ENCODE measurements at places on chromosomes 3 and 15.
A peak's percentile ranks its signal among the peaks of the same experiment; 100 is the strongest.

DNA sequence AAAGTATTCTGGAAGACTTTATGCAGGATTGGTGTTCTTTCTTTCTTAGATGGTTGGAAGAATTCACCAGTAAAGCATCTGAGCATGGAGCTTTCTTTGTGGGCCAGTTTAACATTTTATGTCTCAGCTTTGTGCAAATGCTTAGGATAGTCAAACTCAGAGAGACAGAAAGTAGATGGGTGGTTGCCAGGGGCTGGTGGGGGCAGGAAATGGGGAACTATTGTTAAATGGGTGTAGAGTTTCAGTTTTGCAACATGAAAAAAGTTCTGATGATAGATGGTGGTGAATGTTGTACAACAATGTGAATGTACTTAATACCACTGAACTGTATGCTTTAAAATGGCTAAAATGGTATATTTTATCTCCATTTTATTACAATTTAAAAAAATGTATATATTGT lies 24.8 kb downstream of the SPCS1 start:
- no peak for DNase-seq

- DNase-seq: no peak
Measured at GRCh38 chr3:99520513-99520912, 117.9 kb upstream of the COL8A1 start.

DNA sequence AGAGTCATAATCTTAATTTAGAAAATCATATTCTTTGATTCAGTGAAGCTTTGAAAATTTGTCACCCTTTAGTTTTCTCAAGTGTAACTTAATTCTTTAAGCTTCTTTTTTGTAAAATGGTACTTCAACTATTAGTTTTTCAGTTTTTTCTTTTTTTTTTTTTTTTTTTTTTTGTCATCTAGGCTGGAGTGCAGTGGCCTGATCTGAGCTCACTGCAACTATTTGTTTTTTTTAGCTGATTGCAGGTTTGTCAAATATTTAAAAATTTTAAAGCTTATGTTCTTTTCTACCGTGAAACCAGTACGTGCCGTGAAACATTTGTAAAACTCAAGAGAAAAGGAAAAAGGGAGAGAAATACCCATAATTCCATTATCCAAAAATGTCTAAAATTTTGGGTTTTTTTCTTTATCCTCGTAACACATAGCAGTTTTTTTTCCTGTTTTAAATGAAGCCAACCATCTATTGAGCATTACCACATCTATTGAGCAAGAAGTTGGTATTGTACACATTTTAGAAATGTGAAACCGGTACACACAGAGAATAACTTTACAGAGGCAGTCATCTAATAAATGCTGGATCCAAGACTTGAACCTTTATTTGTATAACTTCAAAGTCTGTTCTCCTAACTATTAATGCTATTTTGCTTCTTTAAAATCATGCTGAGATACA lies 25.7 kb downstream of the ECT2 start:
- DNase-seq: no peak

DNA sequence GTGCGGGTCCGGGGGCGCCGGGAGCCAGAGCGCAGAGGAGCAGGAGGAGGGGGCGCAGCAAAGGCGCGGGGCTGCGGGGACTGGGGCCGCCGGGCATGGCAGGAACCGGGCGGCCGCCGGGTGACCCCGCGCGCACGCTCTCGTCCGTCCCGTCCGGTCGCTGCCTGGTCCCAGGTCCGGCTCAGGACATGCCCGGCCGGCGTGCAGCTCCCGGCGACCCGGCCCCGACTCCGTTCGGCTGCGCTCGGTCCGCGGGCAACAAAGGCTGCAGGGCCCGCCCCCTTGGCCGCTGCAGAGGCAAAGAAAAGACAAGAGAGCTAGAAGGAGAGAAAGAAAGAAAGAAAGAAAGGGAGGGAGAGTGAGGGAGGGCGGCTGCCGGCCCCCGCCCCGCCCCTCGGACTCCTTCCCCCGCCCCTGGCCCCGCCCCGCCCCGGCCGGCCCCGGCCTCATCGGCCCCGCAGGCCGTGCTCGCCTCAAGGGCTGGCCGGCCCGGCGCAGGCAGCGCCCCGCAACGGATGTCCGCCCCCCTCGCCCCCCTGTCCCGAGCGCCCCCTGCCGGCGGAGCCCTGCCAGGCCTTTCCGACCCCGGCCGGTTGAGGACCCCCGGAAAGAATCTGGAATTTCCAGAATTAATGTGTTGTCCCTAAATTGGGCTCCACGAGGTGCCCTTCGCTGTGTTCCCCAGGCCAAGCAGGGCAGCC lies at the start of gene ADAMTS7:
TSS of gene ADAMTS7 (minus strand) at position 341 of the 701 bp plus-strand sequence. CDS start at position 97, 244 bp downstream.
- DNase-seq: no peak

DNA sequence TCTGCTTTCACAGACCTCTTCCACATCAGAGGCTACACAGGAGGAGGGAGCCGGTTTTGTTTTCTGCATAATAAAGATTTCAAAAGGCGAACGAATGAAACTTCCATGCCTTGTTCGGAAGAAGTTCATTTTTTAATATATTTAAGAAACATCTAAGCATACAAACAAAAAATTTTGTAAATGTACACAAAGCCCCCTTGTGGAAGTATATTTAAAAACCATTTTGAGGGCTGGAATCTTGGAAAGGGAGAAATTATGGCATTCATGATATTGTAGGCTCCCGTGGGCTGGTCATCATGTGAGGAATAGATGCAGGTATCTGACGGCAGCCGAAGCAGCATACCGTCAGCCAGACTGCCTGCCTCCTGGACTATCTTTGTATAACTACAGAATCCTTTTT lies 90.4 kb downstream of the MECOM start:
- DNase-seq: no peak

- DNase-seq: no peak
Measured at GRCh38 chr3:13655061-13655913, 106.4 kb downstream of the FBLN2 start.

GRCh38 chr3:173398111-173398479 lies 551 bp downstream of the NLGN1 start:
- DNase-seq: no peak

GRCh38 chr3:184513276-184514170 lies 48.1 kb upstream of the EPHB3 start:
- DNase-seq: peak; percentile 24

DNA sequence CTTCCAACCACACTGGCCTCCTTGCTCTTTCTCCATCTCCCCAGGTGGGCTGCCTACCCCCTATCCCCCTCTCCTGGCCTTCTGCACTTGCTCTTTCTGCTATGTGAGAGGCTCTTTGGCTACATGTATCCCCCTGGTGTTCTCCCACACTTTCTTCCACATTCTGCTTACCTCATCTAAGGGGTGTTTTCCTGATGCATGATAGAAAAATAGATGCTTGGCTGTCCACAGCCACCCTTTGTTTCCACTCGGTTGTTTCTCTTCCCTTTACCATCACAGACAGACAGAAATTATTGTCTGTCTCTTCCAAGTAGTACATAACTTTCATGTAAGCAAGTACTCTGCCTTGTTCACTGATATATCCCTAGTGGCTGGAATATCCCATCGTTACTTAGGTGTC lies 39.2 kb downstream of the MCTP2 start:
- no peak for DNase-seq

- DNase-seq: no peak
Measured at GRCh38 chr15:92463826-92464225, 70.1 kb downstream of the ST8SIA2 start.

- DNase-seq: no peak
Measured at GRCh38 chr3:197746209-197746608, 3.5 kb upstream of the FYTTD1 start.

DNA sequence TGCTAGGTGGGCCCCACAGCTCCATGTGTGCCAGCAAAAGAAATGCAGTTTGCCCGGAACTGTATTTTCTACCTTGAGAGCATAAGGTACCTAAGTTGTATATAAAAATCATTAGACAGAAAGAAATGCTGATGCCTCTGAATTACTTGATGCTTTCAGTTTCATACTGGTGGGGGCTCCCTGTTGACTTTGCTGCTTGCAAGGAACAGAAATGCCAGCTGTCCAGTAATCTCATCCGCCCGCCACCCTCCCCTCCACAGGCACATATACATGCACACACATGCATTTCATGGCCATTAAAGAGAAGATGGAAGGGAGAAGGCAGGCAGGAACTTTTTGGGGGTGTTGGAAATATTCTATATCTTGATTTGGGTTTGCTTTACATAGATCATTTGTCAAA lies 38.4 kb downstream of the LIMD1 start:
- DNase-seq: no peak

- peak; percentile 52 for DNase-seq
Measured at GRCh38 chr3:99817437-99818240, at the start of gene CMSS1. Gene CMSS1, plus strand, starts transcription at chr3:99817862.

DNA sequence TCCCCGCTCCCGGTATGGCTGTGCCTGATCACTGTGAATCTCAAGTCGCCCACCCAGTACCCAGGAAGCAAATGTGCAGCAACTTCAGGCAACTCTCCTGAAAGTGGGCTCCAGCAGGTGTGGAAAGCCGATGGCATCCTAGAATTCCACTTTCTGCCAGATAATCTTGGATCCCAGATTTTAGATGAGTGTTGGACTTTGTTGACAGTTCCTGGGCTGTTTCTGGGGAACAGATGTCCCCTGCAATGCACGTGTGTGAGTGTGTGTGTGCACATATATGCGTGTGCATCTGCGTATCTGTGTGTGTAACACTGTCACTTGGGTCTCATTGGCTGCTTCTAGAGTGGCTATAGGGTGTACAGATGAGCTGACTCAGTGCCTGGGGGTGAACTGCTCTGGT lies 59.0 kb downstream of the FEM1B start:
- DNase-seq: no peak

DNA sequence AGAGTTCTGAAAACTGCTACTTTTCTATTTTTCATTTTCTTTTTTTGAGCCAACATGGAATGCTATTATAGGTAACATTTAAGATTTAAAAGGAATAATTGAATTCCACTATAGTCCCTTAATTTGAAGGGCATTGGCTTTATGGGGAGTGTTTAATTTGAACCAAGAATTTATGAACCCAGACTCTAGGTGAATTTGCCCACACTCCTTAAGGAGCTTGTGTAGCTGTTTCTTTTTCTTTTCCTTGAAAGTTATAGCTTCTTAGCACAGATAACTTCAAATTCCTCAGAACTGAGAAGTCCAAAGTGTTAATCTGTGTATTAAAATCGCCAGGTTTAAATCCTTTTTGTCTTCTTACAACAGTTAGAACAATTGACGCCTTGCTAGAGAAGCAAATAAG lies 4.7 kb upstream of the MEIS2 start:
- no peak for DNase-seq

DNA sequence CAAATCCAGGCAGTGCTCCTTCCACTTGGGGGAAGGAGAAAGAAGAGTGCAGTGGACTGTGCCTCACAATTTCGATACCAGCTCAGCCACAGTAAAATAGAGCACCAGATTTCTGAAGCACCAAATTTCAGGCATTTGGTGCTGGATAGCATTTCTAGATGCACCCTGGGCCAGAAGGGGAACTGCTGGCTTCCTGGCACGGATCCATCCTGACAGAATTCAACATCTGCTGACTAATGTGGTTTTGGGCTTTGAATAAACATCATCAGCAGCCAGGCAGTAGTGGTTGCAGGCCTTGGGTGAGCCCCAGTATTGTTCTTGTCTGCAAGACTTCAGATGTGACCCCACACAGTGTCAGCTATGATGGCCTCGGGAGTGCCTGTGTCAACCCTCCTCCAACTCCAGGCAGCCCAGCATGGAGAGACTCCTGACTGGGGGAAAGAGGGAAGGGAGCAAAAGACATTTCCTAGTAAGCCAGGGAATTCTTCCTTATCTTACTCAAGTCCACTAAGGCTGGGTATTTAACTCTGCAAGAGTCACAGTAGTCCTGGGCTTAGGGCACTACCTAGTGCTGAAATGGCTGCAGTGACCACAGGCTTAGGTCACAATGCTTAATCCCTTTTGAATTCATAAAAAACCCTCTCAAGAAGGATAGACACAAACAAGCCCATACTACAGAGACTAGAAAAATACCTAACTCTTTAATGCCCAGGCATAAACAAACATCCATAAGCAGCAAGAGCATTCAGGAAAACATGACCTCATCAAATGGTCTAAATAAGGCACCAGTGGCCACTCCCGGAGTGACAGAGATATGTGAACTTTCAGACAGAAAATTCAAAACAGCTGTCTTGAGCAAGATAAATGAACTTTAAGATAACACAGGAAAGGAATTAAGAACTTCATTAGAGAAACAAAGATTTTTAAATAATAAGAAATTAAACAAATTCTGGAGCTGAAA lies 74.7 kb downstream of the SPATA16 start:
- no peak for DNase-seq

DNA sequence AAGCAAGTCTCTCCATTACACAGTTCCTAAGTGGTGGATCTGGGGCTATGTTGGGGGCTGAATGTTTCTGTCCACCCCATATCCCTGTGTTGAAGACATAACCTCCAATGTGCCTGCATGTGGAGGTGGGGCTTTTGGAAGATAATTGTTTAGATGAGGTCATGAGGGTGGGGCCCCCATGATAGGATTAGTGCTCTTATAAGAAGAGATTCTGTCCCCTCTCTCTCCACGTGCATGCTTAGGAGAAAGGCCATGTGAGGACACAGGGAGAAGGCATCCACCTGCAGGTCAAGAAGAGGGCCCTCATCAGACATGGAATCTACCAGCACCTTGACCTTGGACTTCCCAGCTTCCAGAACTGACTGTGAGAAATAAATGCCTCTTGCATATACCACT lies 231.0 kb upstream of the CHRNA7 start:
- no peak for DNase-seq

DNA sequence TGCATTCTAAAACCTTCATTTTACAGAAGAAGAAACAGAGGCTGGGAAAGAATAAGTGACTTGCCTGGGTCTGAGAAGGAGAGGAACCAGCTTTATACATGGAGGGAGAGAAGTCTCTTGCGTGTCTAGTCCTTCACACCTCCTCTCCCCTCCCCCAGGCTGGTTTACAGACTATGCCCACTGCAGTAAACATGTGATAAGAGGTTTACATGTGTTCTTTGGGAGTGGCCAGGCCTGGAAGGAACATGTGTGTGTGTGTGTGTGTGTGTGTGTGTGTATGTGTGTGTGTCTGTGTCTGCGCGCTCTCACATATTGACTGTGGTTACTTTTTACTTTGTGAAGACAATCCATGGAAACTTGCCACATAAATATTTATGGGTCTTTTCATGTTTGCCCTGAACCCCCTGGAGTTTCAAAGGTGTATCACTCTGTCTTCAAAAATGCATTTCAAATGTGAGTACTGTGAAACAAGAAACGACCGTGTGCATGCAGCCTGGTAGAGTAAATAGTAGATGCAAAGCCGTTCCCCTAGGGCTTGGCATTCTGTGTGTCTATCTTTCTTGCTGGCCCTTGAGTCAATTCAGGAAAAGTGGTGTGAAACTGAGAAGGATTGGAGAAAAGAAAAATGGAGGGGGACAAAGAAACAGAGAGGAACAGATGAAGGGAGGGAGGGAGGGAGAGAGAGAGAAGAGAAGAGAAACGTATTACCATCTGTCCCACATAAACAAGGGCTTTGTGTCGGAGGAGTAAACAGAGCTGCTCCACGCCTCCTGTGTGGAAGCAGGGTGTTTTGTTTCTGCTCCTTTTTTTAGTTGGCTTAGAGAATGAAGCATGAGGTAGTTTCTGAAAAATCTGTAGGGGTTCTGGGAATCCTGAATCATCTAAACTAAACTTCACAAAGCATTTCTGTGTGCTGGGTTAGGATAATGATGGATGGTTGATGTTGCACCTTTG lies 51.7 kb downstream of the CLDN11 start:
- no peak for DNase-seq

DNA sequence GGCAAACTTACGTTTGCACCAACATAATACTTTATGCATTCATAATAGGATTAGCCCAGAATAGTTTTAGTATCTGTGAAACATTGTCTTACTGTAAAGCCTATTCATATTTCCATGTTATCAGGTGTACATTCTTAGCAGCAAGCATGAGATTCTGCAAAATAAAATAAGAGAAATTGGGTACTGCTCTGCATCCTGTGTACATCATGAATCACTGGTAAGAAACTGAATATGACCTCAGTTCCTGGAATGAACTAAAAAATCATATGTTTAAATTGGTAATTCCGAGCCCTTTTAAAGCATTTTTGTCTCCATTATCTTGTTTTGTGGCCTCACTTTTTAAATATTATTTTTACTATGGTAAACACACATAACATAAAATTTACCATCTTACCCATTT lies 605.1 kb downstream of the ROBO1 start:
- DNase-seq: no peak

Data from esophagus squamous epithelium (tissue), 5 donors.